ENCODE measurements at places on chromosomes 2 and 18.

- DNase-seq = no peak
Observed at GRCh38 chr2:105428387-105429018, 29.7 kb upstream of the FHL2 start.

- DNase-seq = no peak
Observed at GRCh38 chr2:26150243-26150642, 22.6 kb upstream of the GAREM2 start.

GRCh38 chr2:159108181-159108893 lies 139.9 kb downstream of the TANC1 start:
- DNase-seq = no peak

DNA sequence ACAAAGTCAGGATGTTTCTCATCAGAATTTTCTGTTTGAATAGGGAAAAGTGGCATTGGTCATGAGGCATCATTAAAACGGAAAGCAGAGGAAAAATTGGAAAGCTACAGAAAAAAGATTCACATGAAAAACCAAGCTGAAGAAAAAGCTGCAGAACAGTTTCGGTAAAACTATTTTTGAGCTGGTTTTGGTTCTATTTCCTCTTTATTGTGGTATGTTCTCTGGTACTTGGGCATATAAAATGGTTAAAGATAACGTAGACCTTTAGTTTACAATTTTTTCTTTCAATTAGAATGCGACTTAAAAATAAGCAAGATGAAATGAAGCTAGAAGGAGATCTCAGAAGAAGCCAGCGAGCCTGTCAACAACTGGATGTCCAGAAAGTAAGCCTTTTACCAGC lies 7.6 kb downstream of the GPATCH11 start:
- no peak for DNase-seq

DNA sequence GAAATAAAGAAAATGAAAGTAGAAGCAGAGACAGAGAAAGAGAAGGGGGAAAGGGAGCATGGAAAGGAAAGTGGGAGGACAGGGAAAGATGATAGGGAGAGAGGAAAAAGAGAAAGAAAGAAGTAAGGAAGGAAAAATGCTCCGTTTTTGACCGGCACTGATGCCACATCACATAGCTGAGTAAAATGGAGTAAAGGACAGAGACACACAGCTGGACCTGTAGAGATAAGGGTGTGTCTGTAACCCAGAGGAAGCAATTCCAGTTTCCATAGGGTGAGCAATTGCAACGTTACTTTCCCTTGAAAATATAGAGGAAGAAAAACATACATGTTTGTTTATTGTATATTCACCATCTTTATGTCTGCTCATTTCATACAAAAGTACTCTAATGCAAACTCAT lies 1866.9 kb upstream of the PIK3C3 start:
- DNase-seq = no peak

- no peak for DNase-seq
Observed at GRCh38 chr2:129765678-129766351, 213.7 kb upstream of the RAB6C start.

GRCh38 chr18:13481820-13482617 lies 244.3 kb downstream of the FAM210A start:
- DNase-seq = no peak

GRCh38 chr18:23274638-23275482 lies 139.6 kb downstream of the CABLES1 start:
- DNase-seq = no peak

GRCh38 chr2:76808732-76809131 lies 713.4 kb downstream of the LRRTM4 start:
- DNase-seq = no peak

- no peak for DNase-seq
Observed at GRCh38 chr2:238387332-238387731, 39.4 kb upstream of the ASB1 start.

DNA sequence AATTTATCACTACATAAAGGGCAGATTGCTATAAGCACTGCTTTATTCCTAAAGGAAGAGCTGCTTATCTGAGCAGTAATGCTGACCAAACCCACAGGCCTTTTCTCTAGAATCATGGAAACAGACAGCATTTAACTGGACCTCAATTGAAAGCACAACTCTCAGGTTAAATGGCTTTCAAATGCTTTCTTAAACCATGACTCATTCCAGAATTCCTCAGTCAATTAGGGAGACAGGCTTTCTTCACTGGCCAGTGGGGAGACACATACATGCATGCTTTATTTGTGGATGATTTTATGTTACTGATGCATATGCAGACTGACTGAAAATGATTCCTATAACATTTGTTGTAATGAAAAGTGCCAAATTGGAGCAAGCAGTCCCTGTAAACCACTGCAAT lies 114.6 kb downstream of the ACVR1 start:
- no peak for DNase-seq

GRCh38 chr2:143623909-143624260 lies 494.7 kb downstream of the ARHGAP15 start:
- no peak for DNase-seq

DNA sequence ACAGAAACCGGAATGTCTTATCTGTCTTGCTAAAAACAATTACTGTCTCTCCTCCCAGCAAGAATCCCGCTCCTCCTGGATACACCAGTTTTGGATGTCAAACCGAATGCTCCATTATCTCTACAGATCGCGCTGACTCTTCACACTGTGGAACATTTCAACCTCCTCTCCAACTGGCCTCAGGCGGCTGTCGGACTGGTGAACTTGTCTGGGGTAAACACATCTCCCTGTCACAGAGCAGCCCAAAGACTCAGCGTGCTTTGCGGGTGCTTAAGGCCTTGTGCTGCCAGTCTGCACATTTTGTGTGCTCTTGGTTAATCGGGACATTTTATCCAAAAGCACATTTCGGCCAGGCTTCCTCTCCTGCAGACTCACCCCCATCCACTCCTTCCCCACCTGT lies 173.1 kb downstream of the ICOS start:
- peak; percentile 10 for DNase-seq

- no peak for DNase-seq
Observed at GRCh38 chr2:49289711-49290110, 135.4 kb upstream of the FSHR start.

DNA sequence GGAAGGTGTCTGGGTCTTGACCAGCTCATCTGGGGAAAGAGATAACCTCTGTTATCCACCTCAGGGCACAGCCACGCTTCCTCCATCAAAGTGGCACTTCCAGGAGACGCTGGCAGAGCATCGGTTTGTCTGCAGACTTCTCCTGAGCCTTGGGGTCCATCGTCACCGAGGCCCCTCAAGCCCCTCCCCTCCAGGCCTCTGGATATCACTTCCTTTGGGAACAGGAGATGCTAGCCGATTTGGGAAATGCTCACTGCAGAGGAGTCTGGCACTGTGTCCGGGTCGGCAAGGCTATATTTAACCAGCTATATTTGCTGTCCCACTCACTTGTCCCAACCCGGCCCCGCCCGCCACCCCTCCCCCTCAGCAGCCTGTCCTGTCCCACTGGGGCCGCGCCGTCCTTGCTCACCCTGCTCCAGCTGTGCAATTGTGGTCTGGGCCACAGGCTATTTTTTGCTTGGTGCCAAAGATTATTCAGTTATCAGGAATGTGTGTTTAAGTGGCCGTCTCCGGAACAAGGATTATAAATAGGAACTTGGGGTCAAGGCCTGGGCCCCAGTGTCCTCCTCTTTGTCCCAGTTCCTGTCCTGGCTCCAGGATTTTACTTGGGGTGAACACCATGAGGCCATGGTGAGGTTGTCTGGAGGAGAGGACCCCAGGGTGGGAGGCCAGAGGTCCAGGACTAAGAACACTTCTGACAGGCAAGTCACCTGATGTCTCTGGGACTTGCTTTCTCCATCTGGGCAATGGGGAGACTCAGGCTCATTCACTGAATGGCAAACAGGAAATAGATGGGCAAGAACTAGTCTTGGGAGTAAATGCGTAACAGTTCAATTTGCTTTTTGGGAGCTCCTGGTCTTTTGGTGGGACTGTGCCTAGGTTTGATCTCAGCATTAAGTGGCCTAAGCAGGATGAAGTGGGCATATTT lies 263.6 kb downstream of the DYSF start:
- DNase-seq = no peak

DNA sequence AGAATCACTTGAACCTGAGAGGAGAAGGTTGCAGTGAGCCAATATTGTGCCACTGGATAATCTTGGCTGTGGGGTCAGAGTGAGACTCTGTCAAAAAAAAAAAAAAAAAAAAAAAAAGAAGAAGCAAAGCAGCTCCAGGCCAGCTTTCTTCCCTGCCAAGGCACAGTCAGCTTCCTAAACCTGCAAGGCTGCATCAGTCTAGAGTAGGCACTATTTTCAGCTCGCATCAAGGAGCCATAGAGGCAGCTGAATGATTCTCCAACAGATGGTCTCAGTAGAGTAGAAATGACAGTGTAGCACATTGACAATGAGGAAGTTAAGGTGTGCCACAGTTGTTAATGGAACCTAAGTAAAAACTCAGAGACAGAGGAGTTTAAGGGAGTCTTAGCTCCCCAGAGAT lies 35.6 kb downstream of the BMP10 start:
- no peak for DNase-seq

DNA sequence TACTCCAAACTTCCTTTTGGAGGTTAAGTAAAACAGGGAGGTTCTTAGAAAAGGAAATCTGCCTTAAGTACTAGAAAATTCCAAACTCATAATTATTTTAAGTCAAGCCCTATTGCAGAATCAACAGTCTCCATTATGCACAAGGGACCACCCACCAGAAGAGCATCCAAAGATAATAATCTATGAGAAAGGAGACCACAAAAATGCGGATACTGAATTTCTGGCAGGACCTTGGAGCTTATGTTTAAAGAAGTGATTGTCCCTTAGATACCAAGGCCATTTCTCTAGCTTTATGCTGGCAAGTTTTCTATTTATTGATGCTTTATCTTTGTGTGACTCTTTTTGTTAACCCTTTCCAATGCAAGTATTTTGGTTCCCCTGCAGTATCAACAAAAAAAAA lies 404.0 kb upstream of the MMADHC start:
- DNase-seq = no peak

GRCh38 chr2:118061135-118061955 lies 26.9 kb upstream of the INSIG2 start:
- no peak for DNase-seq

DNA sequence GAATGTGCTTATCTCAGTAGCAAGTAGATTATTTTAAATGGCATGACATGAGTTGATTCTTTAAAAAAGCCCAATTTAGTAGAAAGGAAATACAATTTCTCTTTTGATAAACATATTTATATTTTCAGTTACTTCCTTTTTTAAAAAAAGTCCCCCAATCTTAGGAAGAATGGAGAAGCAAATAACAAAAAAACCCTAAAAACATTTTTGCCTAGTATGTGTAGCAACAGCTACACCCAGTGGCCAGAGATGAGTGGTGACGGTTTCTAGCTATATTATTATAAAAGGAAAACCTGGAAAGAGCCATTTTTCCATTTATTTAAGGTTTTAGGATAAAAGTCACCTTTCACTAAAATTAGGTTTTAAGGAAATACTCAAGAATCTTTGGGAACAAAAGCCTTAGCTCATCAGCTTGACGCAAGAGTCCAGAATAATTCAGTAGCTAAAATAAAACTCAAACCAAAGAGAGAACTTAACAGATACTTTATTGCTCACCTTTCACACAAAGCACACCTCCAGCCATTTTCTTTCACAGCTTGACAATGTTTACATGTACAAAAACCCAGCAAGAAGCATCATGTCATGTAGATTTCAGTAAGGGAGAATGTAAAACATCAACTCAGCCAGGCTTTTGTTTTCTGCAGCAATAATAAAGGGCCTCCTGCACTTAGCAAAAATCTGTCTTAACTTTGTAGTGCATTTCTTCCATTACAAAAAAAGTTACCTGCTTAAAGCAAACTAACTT lies 15.7 kb downstream of the FAM98A start:
- DNase-seq = peak; percentile 21

GRCh38 chr18:7206217-7206616 lies 24.7 kb upstream of the LRRC30 start:
- DNase-seq = no peak

DNA sequence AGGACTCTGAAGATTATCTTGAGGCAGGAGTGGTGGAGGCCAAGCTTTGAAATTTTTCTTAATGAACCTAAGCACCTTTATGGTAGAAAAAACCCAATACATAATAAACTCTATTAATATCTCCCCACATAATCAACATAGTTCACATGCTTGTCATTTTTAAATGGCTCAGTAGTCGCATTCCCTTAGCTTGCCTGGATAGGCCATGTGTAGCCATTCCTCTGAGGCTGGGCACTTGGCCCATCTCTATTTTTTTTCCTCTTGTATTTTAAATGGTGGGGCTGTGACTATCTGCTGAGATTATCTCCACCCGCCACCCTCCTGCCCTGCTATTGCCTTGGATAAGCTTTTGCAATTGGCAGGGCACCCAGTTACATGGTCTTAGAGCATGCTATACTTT lies 143.1 kb downstream of the FHOD3 start:
- DNase-seq = no peak

DNA sequence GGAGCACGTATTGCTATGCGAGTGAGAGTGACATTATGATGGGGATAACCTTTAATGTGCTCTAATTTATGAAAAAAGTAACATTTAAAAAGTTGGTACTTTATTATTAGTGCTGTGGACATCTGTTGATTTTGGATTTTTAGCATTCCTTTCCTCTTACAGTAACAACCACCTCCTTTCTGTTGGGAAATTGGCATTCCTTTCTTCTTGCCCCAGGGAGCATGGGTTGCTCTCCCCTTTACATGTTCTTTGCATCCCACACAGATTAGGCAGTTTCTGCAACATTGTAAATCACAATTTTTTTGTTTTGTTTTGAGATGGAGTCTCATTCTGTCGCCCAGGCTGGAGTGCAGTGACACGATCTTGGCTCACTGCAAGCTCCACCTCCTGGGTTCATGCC lies 300.2 kb downstream of the LPIN1 start:
- DNase-seq = no peak

GRCh38 chr2:99956232-99957030 lies 186.0 kb downstream of the AFF3 start:
- DNase-seq = no peak

GRCh38 chr2:235506291-235506996 lies 12.6 kb downstream of the AGAP1 start:
- no peak for DNase-seq

GRCh38 chr2:200664770-200665494 lies 79.1 kb downstream of the AOX1 start:
- DNase-seq = no peak

DNA sequence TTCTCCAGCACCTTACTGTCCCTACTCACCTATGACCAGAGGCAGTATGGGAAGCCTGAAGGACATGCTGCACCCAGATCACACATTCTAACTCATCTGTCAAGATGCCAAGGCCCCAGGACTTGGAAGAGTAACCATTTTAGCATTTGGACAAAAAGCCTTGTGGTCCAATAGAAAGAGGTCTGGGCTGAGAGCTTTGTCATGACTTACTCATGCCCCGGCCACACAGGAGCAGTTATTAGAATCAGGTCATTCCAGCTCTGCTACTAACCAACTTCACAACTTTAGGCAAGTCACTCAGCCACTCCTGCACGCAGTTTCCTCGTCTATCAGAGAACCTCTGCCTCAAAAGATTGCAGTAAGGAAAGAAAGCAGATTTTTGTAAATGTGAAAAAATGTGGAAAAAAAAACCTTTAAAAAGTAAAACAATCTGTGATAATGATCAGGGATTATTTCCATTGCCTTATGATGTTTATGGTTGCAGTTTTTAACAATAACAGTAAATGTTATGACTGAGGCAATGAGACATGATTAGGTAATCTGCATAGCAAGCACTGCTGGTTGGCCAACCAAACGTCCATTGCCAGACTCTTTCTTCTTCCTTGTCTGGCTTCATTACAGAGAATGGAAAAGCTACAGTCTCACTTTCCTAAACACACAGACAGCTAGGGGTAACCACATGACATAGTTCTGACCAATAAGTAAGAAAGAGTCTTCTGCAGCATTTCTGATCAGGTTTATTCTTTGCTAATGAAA lies 255.4 kb upstream of the CHAC2 start:
- DNase-seq = no peak
